Erythroblast (primary cell): ENCODE measurements at places on chromosomes 6 and 20.

DNA sequence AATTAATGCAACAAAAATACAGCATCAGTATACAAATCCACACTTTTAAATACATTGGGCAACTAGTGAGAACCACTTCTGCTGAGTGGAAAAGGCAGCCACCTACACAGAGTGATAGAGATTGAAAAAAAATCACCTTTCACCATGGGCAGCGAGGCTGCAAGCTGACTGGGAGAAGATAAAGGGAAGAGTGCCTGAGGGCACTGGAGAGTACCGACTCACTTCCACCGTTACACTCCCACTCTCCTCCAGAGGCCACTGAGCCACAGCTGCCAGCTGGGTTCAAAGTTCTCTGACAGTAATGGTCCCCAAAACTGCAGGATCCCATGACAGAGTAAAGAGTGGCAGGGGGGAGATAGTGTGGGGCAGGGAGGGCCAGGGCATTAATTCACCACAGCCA, 24.1 kb downstream of the PXT1 start:
- no peak for DNase-seq

GRCh38 chr6:26249957-26250697, 114.9 kb upstream of the BTN3A2 start:
- DNase-seq = peak; percentile 96

- no peak for DNase-seq
Observed at GRCh38 chr6:40948570-40948969, 90.5 kb downstream of the UNC5CL start.

- no peak for DNase-seq
Observed at GRCh38 chr20:20993372-20993771, 112.8 kb downstream of the LINC00237 start.

- no peak for DNase-seq
Observed at GRCh38 chr6:44028789-44029310, 98.4 kb downstream of the MRPL14 start.

- DNase-seq = no peak
Observed at GRCh38 chr6:1382331-1382882, 7.0 kb upstream of the FOXF2 start.

DNA sequence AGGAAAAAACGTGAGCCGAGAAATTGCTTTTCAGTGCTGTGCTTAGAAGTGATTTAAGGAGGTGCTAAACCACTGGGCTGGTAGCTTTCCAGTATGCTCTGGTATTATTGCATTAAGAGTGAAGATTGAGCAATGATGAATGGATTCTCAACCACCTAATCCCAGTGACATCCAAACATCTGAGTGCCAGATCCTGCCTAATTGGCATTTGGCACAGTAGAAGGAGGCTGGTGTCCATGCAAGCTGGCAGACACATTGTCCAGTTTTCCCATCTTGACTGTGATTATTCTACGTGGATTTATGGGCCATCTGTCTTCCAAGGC, 398.0 kb upstream of the PLCB4 start:
- DNase-seq = no peak

DNA sequence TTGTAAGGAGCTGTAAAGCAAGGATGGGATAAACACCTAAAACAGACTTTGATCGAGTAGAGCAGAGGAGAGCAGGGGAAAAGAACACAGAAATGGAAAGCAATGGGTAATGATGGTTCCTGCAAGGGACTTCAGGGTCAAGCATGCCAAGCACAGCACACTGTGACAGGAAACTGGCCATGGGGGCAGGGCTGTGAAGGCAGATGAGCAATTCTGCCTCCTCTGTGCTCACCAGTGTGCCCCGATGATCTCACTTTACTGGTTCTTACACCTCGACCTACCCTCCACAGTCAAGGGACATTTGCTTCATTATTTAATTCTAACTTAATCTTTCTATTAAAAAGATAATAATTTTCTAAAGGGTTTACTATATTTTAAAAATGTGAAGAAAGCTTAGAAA, 21.6 kb upstream of the MYB start:
- DNase-seq = no peak

GRCh38 chr6:102911571-102911970, 1518.1 kb downstream of the GRIK2 start:
- DNase-seq = no peak

GRCh38 chr20:3238616-3239025, 369 bp downstream of the SLC4A11 start:
- peak; percentile 28 for DNase-seq

DNA sequence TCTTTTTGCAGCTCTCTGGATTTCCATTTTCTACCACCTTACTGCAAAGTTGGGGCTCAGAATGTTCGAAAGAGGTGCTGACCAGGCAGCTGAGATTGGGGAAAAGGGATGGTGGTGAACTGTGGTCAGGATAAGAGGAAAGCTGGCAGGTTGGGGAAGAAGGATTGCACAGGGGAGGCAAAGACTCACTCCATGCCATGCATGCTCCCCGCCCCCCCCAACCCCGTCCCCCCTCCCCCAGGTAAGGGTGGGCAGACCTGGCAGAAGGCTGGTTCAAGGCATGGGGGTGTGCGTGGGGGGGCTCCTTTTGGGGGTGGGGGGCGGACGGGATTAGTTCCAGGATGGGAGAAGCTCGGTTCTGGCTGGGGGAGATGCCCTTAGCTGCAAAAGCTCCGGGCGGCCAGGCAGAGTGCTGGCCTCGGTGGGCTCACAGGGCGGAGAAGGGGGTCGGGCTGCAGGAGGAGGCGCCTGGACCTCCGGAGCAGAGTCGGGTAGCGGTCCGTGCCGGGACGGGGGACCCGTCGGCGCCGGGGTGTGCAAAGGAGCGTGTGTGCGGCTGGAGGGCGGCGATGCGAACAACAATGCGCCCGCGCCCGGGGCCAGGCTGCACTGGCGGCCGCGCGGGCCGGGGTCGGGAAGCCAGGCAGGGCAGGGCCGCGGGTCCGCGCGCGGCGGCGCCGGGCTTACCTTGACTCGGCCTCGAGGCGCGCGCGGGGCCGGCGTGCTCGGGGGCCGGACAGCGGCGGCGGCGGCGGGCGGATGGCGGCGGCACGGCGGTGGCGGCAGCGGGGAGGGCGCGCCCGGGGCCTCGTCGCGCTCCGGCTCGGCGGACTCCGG, 880 bp downstream of the ADNP start:
- peak; percentile 69 for DNase-seq

GRCh38 chr6:43916924-43917877, 147.2 kb downstream of the VEGFA start:
- peak; percentile 63 for DNase-seq

- DNase-seq = no peak
Observed at GRCh38 chr20:3823881-3824280, 3.5 kb downstream of the AP5S1 start.

DNA sequence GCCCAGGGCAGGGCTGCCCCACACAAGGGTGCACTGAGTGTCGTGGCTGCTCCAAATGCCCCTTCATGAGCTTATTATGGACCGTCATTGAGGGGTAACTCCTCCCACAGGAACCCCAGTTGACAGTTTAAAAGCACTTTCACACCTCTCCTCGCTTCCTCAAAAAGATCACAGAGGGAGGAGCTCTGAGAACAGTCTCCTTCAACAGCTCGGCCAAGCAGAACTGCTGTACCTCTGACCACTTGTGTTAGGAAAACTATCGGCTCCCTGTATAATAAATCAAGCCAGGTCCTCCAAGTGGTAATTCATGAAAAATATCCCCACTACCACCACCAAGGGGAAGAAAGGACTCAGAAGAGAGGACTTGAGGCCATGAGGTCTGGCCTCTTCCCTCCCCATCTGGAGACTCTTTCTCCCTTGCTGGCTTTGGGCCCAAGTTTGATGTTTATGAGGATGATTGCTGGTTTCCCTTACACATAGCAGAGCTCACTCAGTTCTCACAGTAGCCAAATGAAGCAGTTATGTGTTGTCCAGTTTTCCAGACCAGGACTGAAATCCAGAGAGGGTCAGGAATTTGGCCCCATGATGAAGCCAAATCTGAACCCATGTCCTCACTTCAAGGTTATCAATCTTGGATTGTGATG, 8.7 kb downstream of the SNX21 start:
- no peak for DNase-seq

GRCh38 chr6:9543649-9544048, 871.2 kb downstream of the TFAP2A start:
- DNase-seq = no peak

- no peak for DNase-seq
Observed at GRCh38 chr6:143222801-143223231, 162.1 kb downstream of the AIG1 start.

GRCh38 chr6:1698527-1698926, 88.8 kb downstream of the FOXC1 start:
- DNase-seq = no peak

GRCh38 chr20:48738399-48739304, 89.1 kb downstream of the PREX1 start:
- no peak for DNase-seq

- no peak for DNase-seq
Observed at GRCh38 chr6:75108333-75108974, 97.4 kb downstream of the COL12A1 start.

DNA sequence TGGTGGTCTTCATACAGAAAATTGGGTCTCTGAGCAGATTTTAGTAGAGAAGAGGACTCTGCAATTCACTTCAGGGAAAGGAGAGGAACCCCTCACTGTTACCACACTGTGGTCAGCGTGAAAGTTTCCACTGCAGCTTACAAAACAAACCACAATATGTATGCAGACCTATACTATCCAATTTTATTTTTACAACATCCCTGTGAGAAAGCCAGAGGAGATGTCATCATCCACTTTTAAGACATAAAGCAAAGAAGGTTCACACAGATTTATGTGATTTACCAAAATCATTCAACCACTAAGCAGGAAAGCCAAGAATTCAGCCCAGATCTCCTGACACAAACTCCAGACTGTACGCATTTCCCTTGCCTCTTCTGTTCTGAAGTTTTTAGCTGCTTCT, 442.4 kb downstream of the FRK start:
- no peak for DNase-seq

DNA sequence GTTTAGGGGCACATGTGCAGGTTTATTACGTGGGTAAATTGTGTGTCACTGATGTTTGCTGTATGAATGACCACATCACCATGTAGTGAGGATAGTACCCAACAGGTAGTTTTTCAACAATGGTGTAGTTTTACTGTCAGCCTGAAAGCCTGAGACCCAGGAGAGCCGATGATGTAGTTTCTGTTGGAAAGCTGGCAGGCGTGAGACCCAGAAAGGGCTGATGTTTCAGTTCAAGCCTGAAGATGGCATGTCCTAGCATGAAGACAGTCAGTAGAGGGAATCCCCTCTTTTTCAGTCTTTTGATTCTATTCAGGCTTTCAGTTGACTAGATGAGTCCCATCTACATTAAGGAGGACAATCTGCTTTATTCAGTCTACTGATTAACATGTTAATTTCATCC, 96.7 kb downstream of the KLHL32 start:
- no peak for DNase-seq

DNA sequence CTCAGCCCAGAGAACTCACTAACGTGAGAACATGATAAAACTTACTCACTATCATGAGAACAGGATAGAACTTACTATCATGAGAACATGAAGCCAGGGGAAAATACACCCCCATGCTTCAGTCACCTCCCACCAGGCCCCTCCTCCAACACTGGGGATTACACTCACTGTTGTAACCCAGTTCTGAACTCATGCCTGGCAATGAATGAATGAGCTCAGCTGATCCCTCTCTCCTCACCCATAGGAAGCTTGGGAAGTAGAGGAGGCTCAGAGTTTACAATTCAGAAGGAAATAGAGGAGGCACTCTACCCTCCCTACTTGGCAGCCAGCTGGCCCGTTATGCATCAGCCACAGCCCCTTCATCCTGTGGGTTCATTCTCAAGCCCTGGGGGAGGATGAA, 102.5 kb downstream of the EYA2 start:
- no peak for DNase-seq

- no peak for DNase-seq
Observed at GRCh38 chr20:37294262-37294981, 5.0 kb downstream of the MANBAL start.

GRCh38 chr6:25027221-25027916, 91.6 kb upstream of the RIPOR2 start:
- DNase-seq = no peak

GRCh38 chr6:6758915-6759654, 170.6 kb downstream of the LY86 start:
- DNase-seq = peak; percentile 70

DNA sequence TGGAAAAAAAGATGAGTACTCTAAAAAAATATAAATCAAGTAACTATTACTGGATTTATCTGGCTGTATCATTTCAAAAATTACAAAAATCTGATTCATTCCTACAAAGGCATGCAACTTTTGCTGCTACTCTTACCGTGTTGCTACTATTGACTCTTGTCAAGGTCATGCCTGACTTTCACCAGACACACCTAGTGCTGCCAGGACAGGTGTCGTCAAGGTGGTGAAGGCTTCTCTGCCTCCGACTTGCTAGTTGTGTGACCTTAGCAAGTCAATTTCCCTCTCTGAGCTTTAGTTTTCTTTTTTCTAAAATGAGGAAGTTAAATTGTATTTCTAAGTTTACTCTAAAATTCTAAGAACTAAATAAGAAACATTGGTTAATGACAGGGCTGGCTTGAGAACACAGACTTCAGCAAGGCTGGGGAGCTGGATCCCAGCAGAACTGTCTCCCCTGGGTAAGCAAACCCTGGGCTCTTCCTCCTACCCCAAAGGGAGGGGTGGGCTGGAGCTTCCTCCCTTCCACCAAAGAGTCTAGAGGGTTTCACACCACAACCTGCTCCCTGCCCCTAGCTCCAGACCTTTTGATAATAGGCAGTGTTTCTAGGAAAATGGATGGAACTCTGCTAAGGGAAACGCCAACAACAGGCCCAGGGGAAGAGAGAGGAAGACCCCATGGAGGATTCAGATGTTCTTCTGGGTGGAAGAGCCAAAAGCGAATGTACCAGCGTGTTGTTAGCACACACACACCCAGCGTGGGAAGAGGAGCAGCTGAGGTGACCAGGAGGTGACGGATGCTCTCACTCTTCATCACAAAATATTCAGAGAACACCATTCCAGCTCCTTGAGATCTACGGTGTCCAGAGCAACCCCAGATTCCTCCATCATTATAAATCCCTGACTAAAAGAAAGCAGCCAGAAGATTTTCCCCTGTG, 47.9 kb upstream of the CITED2 start:
- DNase-seq = no peak

DNA sequence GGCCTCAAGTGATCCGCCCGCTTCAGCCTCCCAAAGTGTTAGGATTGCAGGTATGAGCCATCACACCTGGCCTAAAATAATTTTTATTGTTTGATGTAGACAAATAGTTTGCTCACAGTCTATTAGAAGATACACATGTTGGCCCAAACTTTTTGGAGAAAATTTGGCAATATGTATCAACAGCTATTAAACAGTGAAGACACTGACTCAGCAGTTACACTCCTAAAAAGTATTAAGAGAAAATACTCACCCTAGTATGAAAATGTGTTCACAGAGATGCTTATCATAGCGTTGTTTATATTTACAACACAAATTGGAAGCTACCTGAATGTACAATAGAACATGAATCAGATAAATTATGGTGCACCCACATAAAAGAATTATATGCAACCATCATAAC, 173.1 kb downstream of the WDR27 start:
- no peak for DNase-seq
